Liver (tissue), 10 donors: ENCODE measurements at places on chromosomes 16 and 17. TPM values are rescaled to one million over a fixed set of nuclear protein-coding genes. Genes with fewer than 3 reads are reported as not detected.

ABI3 gene
- 4.9 TPM for total RNA-seq

PRSS21 gene
- total RNA-seq: not detected

KRT31 gene
- total RNA-seq: not detected

KRT28 gene
- total RNA-seq: not detected

CCL23 gene
- total RNA-seq: 1.9 TPM

SCIMP gene
- 5.7 TPM for total RNA-seq

MYL4 gene
- total RNA-seq: not detected

DNA sequence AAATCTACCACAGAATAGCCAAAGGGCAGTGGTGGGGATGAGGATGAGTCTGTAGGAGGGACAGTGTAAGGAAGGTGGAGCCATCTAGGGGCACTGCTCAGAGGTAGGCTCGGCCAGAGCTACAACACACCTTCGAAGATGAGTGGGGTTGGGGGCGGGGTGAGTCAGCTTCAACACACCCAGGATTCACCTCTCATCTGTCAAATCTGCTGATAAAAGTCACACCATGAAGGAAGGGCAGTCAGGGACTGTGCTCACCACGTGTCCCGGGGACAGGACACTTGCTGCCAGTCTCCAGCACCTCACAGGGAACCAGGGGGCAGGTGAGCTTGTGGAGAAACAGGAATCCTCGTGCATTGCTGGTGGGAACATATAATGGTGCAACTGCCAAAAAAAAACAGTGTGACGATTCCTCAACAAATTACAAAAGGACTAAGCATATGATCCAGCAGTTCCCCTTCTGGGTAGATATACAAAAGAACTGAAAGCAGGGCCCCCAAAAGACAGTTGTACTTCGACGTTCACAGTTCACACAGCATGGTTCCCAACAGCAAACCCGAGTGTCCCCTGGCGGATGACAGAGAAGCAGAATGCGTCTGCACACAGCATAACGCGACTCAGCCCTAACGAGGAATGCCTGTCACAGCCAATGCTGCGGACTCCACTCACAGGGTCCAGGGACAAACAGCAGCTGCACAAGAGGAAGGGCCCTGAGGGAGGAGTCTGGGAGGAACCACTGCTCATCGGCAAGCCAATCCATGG, 133.1 kb downstream of the ANKRD11 start:
- H3K27me3 ChIP-seq: no peaks in the 10 kb centered on the region
- DNase-seq: no peak
- peaks cover 55% of the 10 kb centered on the region for H3K4me1 ChIP-seq
- H3K4me3 ChIP-seq: no peak overlapping the region

DNA sequence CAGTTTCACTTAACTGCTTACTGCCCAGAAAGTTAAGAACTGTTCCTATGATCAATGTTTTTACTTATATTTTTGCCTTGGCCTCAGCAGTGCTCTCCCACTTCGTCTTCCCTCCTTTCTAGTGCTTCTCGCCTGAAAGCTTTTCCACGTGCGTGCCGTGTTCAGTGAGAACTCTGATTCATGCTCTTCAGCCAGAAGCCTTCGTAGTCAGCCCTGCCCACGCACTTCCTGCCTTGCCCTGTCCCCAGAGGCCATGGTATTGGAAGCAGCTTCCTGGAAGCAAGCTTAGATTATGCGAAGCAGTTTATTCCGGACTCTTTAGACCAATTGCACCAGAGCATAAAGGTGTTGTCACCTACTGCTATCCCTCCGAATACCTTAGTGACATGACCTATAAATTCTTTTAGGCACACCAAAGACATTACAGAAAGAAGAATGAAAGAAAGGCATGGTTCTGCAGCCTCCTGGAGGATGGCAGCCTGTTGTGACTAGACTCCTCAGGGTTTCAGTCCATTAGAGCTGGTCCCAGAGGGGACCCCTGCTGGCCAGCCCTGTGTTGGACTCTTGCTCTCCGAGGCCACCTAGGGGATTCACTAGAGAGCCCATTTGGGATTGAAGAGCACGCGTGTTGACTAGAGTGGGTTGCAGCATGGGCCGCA, 105.2 kb downstream of the RPTOR start:
- no peaks in the 10 kb centered on the region for H3K27me3 ChIP-seq
- no peak overlapping the region for H3K4me3 ChIP-seq
- H3K36me3 ChIP-seq: no peaks in the 10 kb centered on the region
- H3K4me1 ChIP-seq: peaks cover 5% of the 10 kb centered on the region
- peak overlapping the region; percentile 38 for H3K27ac ChIP-seq

GRCh38 chr17:51124640-51125503, 4.2 kb upstream of the SPAG9 start:
- DNase-seq: no peak
- peak overlapping the region; percentile 58 for H3K27ac ChIP-seq
- no peaks in the 10 kb centered on the region for H3K27me3 ChIP-seq
- H3K36me3 ChIP-seq: no peaks in the 10 kb centered on the region

DNA sequence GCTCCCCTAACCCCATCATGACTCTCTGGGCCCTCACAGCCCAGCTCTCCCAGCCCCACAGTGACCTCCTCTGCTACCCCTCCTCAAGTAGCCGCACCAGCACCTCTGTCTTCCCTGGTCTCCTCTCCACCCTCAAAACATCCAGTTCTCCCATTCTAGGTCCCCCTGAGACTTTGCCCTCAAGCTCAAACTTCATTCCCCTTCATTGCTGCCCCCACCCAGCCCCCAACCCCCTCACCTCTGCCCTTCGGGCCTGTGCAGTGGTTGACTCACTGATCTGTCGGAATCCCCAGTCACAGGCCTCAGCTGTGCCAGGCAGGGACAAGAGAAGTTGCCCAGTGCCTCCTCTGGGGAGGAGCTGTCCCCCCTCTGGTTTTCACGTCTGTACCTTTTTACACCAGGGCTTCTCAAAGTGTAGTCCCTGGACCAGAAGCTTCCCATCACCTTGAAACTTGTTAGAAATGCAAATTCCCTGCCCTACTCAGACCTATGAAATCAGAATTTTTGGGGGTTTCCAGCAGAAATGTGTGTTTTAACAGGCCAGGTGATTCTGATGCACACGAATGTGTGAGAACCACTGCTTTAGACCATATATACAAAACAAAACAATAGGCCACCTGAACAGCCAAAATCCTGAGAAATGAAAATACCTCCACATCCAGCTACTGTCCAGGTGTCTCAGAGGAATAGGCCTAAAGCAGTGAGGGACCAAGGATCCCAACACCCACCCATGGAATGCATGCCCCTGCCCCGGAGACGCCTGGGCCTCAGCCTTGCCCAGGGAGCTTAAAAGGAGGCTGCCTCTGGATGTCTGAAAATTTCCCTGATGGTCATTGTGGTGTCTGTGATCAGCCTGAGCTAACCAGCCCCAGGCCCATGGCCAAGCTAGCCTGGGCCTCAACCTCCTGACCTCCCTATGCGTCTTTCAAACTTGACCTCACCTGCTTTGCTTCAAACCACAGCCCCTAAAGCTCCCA, 853 bp upstream of the DOK4 start:
- no peaks in the 10 kb centered on the region for H3K36me3 ChIP-seq
- H3K4me1 ChIP-seq: peaks cover 19% of the 10 kb centered on the region
- no peaks in the 10 kb centered on the region for H3K27me3 ChIP-seq
- DNase-seq: no peak
- no peak overlapping the region for H3K27ac ChIP-seq

DNA sequence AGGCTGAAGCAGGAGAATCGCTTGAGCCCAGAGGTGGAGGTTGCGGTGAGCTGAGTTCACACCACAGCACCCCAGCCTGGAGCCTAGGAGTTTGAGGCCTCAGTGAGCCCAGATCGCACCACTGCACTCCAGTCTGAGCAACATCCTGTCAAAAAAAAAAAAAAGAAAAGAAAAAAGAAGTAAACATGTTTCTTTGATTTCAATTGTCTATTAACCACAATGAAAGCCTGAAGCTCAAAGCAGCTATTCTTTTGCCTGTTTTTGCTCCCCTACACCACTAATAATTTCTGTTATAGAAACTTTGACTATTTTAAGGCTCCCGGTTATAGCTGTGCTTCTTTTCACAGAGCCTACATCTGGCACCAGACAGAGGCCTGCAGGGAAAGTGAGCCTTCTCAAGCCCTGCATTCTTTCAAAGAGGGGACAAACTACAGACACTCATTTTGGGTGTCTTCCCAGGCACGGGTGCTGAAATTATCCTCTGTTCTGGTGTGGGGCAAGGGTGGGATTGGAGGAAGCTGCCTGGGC, 14.2 kb upstream of the SLC52A1 start:
- H3K27me3 ChIP-seq: no peaks in the 10 kb centered on the region
- DNase-seq: no peak
- H3K4me1 ChIP-seq: no peaks in the 10 kb centered on the region
- no peaks in the 10 kb centered on the region for H3K36me3 ChIP-seq
- H3K27ac ChIP-seq: peak overlapping the region; percentile 27

- no peak overlapping the region for H3K27ac ChIP-seq
- peak; percentile 46 for DNase-seq
- H3K36me3 ChIP-seq: no peaks in the 10 kb centered on the region
- no peak overlapping the region for H3K4me3 ChIP-seq
- no peaks in the 10 kb centered on the region for H3K27me3 ChIP-seq
These were observed 26.1 kb upstream of the MLKL start for GRCh38 chr16:74726716-74727115.

DNA sequence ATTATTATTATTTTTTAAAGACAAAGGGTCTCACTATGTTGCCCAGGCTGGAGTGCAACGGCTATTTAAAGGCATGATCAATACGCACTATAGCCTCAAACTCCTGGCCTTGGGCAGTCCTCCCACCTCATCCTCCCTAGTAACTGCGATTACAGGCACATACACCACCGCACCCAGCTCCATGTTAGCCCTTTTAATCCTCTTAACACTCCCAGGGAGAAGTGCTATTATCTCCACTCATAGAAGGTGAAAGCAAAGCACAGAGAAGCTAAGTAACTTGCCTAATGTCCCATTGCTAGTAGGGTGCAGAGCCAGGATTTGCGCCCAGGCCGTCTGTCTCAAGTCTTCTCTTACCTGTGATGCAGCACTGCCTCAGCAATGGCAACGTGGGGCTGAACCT, 5.0 kb downstream of the HAS3 start:
- no peaks in the 10 kb centered on the region for H3K27me3 ChIP-seq
- peaks cover 35% of the 10 kb centered on the region for H3K4me1 ChIP-seq
- H3K36me3 ChIP-seq: no peaks in the 10 kb centered on the region
- H3K27ac ChIP-seq: no peak overlapping the region

GRCh38 chr16:77636615-77637014, 85.7 kb upstream of the NUDT7 start:
- no peaks in the 10 kb centered on the region for H3K36me3 ChIP-seq
- H3K27ac ChIP-seq: no peak overlapping the region
- no peak overlapping the region for H3K4me3 ChIP-seq

DNA sequence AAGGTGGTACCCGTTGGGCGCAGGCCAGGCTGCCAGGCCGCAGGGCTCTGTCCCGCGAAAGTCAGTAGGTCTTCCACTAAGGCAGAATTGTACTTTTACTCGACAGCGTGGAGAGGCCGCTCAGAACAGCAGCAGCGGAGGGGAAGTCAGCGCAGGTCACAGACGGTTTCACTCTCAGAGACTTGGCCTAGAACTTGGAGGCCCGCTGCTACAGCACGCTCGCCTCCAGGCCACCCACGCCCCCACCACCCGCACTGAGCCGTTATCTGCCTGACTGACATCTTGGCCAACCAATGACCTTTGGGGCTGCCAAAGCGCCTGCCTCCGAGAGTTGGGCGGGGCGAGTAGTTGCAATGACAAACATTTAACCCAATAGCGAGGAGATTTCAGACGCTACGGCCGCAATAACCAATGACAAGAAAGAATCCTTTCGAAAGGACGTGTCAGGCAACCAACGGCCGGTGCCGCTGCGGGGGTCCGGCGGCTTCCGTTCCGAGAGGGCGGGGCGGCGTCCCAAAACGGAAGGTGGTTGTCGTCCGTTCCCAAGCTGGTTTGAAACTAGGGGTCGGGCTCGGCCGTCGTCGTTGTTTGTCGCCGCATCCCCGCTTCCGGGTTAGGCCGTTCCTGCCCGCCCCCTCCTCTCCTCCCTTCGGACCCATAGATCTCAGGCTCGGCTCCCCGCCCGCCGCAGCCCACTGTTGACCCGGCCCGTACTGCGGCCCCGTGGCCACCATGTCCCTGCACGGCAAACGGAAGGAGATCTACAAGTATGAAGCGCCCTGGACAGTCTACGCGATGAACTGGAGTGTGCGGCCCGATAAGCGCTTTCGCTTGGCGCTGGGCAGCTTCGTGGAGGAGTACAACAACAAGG, at the start of gene DCAF7:
DCAF7 (plus strand) TSS at position 532 of the 871 bp plus-strand sequence; CDS start at position 733, 201 bp downstream.
- peak within 1 kb of the TSS; percentile 85 for H3K27ac ChIP-seq
- peak; percentile 100 for DNase-seq
- peaks cover 5% of the 10 kb centered on the region for H3K4me1 ChIP-seq
- H3K36me3 ChIP-seq: no peaks in the 10 kb centered on the region
- peak within 1 kb of the TSS; percentile 89 for H3K4me3 ChIP-seq
- H3K27me3 ChIP-seq: no peaks in the 10 kb centered on the region

DNA sequence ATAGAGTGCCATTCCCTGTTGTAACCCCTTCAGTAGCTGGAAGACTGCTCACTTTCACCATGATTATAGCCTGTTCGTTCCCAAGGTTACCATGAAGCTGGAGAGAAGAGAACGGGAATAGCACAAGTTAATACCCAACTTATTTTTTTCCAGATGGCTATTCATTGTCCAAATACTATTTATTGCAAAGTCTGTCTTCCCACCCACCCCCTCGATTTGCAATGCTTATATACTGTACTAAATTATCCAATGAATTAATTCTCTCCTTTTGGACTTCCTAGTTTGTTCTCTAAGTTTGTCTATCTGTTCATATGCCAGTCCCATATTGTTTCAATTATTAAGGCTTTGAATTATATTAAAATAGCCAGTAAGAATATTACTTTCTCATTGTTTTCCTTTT, 231.0 kb downstream of the RAB11FIP4 start:
- no peak overlapping the region for H3K27ac ChIP-seq
- no peaks in the 10 kb centered on the region for H3K4me1 ChIP-seq
- H3K4me3 ChIP-seq: no peak overlapping the region
- no peaks in the 10 kb centered on the region for H3K27me3 ChIP-seq

- H3K4me3 ChIP-seq: no peak overlapping the region
- H3K27ac ChIP-seq: no peak overlapping the region
- no peak for DNase-seq
- no peaks in the 10 kb centered on the region for H3K4me1 ChIP-seq
These were observed 14.5 kb downstream of the CBFB start for GRCh38 chr16:67043420-67043819.

DNA sequence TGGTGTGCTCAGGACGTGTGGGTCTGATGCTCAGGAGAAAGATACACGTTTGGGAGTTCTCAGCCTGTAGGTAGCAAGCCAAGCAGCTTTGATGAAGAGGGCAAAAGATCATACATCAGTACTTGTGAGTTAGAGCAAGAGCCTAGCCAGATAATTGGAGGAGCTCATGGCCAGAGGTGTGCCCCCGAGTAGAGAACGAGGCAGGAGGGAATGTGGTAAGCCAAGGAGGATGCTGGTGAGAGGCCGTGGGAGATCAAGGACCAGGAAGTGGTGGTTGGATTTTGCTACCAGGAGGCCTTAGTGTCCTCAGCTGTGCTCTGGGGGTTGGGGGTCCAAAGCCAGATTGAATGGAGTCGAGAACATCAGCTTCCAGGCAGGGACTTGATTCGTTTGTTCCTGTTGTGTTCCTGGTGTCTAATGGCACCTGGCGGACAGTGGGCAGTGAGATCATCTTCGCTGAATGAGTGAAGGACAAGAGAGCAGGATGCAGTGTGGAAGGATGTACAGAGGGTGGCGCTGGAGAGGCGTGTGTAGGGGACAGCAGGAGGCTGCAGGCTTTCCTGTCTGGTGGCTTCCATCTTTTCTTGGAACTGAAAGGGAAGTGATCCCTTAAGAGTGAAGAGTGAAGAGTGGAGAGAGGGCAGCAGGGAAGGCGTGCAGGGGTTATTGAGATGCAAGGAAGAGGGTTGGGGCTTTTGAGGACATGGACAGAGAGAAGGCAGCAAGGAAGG, 11.6 kb downstream of the FBXL19 start:
- H3K4me3 ChIP-seq: no peak overlapping the region
- peaks cover 7% of the 10 kb centered on the region for H3K36me3 ChIP-seq
- no peak overlapping the region for H3K27ac ChIP-seq
- H3K27me3 ChIP-seq: no peaks in the 10 kb centered on the region

GRCh38 chr17:67227488-67227887, 17.5 kb downstream of the HELZ start:
- no peak for DNase-seq
- H3K4me1 ChIP-seq: peaks cover 8% of the 10 kb centered on the region
- H3K27me3 ChIP-seq: no peaks in the 10 kb centered on the region
- H3K27ac ChIP-seq: no peak overlapping the region
